Mesenchymal stem cell (in vitro differentiated cells and primary cell): ENCODE measurements at places on chromosomes 3 and 15.
A peak's percentile ranks its signal among the peaks of the same experiment; 100 is the strongest.

GRCh38 chr15:98610991-98611390 lies 37.3 kb upstream of the IGF1R start:
- DNase-seq = no peak
- H3K4me1 ChIP-seq = peaks cover 4% of the 10 kb centered on the region
- peaks cover 16% of the 10 kb centered on the region for H3K27me3 ChIP-seq
- H3K27ac ChIP-seq = no peak overlapping the region

- H3K4me3 ChIP-seq = peak overlapping the region; percentile 7
- peaks cover 4% of the 10 kb centered on the region for H3K4me1 ChIP-seq
- peaks cover 5% of the 10 kb centered on the region for H3K36me3 ChIP-seq
- peak; percentile 91 for DNase-seq
- H3K27me3 ChIP-seq = no peaks in the 10 kb centered on the region
Observed at GRCh38 chr15:39908186-39908585, 11.9 kb downstream of the GPR176 start.

DNA sequence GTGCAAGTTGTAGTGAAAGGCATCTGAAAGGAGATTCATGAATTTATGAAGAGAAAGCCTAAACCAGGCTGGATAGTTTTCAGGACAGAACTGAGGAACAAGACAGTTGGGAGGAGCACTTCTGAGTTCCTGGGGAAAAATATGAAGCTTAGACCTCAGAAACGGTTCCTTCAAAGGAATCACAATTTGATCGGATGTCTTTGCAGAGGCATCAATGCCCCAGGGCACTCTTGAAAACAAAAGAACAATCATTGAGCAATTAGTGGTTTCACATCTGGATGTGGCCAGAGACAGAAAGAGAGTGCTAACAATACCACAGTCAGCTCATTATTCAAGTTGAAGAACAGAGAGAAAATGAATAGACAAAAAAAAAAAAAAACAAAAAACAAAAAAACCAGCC lies 86.2 kb downstream of the KLF13 start:
- no peaks in the 10 kb centered on the region for H3K36me3 ChIP-seq
- H3K27me3 ChIP-seq = no peaks in the 10 kb centered on the region
- DNase-seq = no peak
- H3K4me1 ChIP-seq = no peaks in the 10 kb centered on the region
- no peak overlapping the region for H3K4me3 ChIP-seq
- no peak overlapping the region for H3K27ac ChIP-seq

GRCh38 chr3:195511136-195511535 lies 32.0 kb downstream of the PPP1R2 start:
- H3K36me3 ChIP-seq = peaks cover 42% of the 10 kb centered on the region
- H3K4me1 ChIP-seq = no peaks in the 10 kb centered on the region
- DNase-seq = no peak
- H3K27me3 ChIP-seq = no peaks in the 10 kb centered on the region
- no peak overlapping the region for H3K4me3 ChIP-seq

GRCh38 chr3:148992027-148992634 lies 791 bp downstream of the GYG1 start:
- peak overlapping the region; percentile 77 for H3K4me3 ChIP-seq
- DNase-seq = peak; percentile 66
- H3K36me3 ChIP-seq = peaks cover 5% of the 10 kb centered on the region
- peaks cover 3% of the 10 kb centered on the region for H3K4me1 ChIP-seq

GRCh38 chr3:71416876-71417275 lies 166.7 kb downstream of the FOXP1 start:
- DNase-seq = no peak
- no peaks in the 10 kb centered on the region for H3K27me3 ChIP-seq
- no peak overlapping the region for H3K4me3 ChIP-seq
- peaks cover 7% of the 10 kb centered on the region for H3K4me1 ChIP-seq
- H3K36me3 ChIP-seq = no peaks in the 10 kb centered on the region

DNA sequence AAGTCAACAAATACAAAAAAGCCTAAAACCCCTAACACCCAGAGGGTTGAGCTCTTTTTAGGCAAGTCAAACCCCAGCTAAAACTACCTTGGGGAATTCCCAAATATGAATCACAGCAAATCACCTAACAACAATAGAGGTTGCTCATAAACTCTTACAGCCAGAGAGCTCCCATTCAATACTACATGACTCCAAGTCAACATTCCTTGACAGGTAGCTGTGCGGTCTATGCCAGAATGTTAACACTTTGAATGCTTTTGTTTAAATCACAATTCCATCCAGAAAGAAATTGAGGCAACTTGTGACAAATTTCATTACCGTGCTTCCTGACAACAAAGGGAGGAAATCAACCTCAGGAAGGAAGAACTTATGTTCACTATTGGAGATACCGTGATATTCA lies 7.5 kb upstream of the UACA start:
- H3K27me3 ChIP-seq = no peaks in the 10 kb centered on the region
- H3K27ac ChIP-seq = no peak overlapping the region
- DNase-seq = no peak

- H3K27me3 ChIP-seq = peaks cover 51% of the 10 kb centered on the region
- H3K4me3 ChIP-seq = no peak overlapping the region
- no peak for DNase-seq
Observed at GRCh38 chr15:77013776-77014131, 18.8 kb downstream of the PSTPIP1 start.

DNA sequence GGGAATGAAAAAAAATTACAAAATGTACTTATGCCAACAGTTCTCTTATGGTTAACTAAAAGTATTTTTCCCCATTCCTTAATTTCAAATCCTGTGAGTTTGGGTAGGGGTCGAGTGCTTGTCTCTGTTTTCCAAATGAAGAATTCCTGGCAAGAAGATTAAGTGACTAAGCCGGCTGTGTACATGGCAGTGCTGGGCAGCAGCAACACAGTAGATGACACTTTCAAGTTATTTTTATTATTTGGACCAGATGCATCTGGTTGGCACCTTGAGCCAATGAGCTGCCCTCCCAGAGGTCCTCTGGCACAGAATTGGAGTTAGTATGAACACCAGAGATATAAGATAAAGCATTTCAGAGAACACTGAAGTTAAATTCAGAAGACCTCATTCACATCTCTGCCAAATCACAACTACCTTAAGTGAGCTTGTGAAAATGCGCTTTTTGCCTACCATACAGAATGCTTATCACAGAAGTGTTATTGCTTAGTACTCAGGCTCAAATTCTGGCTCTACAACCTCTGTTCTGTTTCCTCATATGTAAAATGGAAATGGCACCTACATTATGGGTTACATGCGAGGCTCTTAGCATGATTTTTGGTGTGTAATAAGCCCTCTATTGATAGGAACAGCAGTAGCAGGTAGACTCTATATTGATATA lies 256.9 kb downstream of the UBE2E2 start:
- H3K27me3 ChIP-seq = no peaks in the 10 kb centered on the region
- H3K27ac ChIP-seq = no peak overlapping the region
- no peaks in the 10 kb centered on the region for H3K36me3 ChIP-seq
- no peaks in the 10 kb centered on the region for H3K4me1 ChIP-seq

DNA sequence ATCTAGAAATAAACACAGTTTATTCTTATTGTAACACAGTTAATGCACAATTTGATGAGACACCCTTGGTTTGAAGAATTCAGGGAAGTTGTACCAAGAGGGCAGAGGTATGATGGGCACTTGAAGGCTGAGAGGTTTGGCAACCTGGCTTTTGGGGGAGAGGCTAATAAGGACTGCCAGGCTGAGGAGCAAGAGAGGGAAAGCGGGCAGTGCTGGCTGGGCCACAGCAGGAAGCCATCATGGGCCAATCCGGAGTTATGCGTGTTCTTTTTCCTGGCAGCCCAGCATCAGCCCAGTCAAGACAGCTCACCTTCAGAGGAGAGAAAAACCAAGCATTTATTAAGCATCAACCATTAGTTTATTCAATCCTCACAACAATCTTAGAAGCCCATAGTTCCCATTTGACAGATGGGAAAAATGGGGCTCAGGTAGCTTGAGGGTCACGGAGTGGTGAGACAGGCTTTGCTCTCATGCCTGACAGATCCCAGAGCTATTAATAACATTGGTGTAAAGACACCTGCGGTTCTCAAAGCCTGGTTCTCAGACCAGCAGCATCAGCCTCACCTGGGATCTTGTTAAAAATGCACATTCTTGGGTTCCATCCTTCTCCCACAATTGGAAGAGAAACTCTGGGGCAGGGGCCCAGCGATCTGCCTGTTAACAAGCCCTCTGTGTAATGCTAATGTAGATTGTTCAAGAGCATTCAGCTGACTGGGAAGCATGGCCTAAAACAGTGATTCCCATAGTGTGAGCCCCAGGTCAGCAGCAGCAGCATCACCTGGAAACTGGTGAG lies 183.7 kb downstream of the NTRK3 start:
- DNase-seq = no peak
- H3K4me1 ChIP-seq = no peaks in the 10 kb centered on the region
- H3K27ac ChIP-seq = no peak overlapping the region
- H3K27me3 ChIP-seq = peaks cover 61% of the 10 kb centered on the region
- no peaks in the 10 kb centered on the region for H3K36me3 ChIP-seq

GRCh38 chr15:59711451-59712243 lies 22.5 kb upstream of the BNIP2 start:
- no peak overlapping the region for H3K27ac ChIP-seq
- H3K27me3 ChIP-seq = peaks cover 19% of the 10 kb centered on the region
- no peaks in the 10 kb centered on the region for H3K36me3 ChIP-seq

DNA sequence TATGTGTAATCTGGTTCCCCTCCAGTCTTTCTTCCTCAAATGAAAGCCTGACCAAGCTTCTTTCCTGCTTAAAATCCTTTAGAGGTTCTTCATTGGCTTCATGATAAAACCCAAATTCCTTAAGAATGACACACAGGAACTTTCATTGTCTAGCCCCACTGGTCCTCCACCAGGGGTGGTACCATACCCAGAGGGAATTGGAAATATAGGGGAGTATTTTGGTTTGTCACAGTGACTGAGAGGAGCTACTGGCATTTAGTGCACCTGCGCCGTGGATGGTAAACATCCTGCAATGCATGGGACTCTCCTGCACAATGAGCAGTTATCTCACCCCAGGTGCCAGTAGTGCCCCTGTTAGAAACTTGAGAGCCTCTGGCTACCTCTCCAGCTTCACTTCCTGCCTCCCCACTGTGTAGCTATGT lies 10.8 kb downstream of the ZWILCH start:
- H3K27me3 ChIP-seq = no peaks in the 10 kb centered on the region
- peaks cover 42% of the 10 kb centered on the region for H3K36me3 ChIP-seq
- H3K27ac ChIP-seq = no peak overlapping the region
- peaks cover 3% of the 10 kb centered on the region for H3K4me1 ChIP-seq
- DNase-seq = no peak

- H3K27me3 ChIP-seq = no peaks in the 10 kb centered on the region
- no peak overlapping the region for H3K27ac ChIP-seq
- H3K4me1 ChIP-seq = peaks cover 14% of the 10 kb centered on the region
- peaks cover 5% of the 10 kb centered on the region for H3K36me3 ChIP-seq
- no peak overlapping the region for H3K4me3 ChIP-seq
Observed at GRCh38 chr3:195105389-195105788, 165.6 kb downstream of the XXYLT1 start.

DNA sequence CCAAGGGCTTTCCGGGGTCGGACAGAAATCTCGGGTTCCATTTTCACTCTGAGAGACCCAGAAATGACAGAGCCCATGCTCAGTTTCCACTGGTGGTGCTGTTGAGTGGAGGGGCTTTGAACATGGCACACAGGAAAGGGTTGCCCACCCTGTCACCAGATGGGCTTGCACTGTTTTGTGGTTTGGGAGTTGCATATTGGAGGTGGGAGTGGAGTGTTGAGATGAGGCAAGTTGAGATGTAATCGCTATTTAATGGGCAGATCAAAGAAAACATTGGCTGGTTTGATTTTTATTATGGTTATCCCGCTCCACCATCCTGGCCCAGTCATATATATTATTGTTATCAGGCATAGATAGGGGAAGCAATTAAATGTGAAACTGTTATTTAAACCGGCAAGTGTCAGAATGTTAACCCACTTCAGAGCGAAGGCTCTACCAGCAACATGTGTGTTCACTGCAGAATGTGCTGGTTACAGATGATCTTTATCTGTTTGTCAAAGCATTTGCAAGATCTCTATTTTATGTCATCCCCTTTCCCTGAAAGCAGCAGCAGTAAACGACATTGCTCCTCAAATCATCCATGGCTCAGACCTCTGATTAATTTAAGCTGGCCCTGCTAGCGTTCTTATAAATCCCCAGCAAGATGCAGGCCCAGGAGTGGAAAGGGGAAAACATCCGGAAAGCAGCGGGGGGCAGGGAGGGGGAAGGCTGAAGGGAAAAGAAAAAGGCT lies 58.3 kb upstream of the TSEN2 start:
- no peak overlapping the region for H3K27ac ChIP-seq
- H3K4me1 ChIP-seq = peaks cover 5% of the 10 kb centered on the region
- H3K4me3 ChIP-seq = no peak overlapping the region
- no peaks in the 10 kb centered on the region for H3K27me3 ChIP-seq

GRCh38 chr3:17088602-17089313 lies 204.0 kb downstream of the PLCL2 start:
- no peaks in the 10 kb centered on the region for H3K27me3 ChIP-seq
- H3K36me3 ChIP-seq = no peaks in the 10 kb centered on the region
- H3K4me1 ChIP-seq = no peaks in the 10 kb centered on the region
- DNase-seq = no peak
- H3K27ac ChIP-seq = no peak overlapping the region
- no peak overlapping the region for H3K4me3 ChIP-seq

GRCh38 chr3:197736010-197736490 lies 654 bp downstream of the RUBCN start:
- peak; percentile 47 for DNase-seq
- H3K4me1 ChIP-seq = peaks cover 7% of the 10 kb centered on the region
- no peaks in the 10 kb centered on the region for H3K36me3 ChIP-seq
- no peaks in the 10 kb centered on the region for H3K27me3 ChIP-seq
- H3K4me3 ChIP-seq = peak overlapping the region; percentile 89
- no peak overlapping the region for H3K27ac ChIP-seq

GRCh38 chr3:174821477-174821876 lies 37.7 kb upstream of the NAALADL2 start:
- no peak overlapping the region for H3K4me3 ChIP-seq
- no peaks in the 10 kb centered on the region for H3K36me3 ChIP-seq
- no peak overlapping the region for H3K27ac ChIP-seq
- H3K4me1 ChIP-seq = no peaks in the 10 kb centered on the region

DNA sequence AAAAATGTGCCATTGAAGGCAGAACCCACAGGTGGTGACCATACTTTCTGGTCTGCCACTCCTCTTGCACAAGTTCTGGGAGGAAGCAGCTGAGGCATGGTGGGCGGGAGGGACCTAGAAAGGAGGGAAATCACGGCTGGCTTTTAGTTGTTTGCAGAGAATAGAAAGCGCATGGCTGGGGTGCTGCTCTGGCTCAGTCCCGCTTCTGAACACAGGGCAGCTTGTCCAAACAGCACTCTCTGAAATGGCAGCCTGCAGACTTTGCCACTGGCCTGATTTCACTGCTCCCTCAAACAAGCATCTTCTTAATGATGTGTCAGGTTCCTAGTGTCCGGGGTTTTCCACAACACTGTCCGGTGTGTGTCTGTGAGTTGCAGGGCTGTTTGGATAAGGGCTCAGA lies 76.7 kb downstream of the AAGAB start:
- peaks cover 42% of the 10 kb centered on the region for H3K4me1 ChIP-seq
- no peaks in the 10 kb centered on the region for H3K27me3 ChIP-seq
- peak overlapping the region; percentile 64 for H3K27ac ChIP-seq
- no peak overlapping the region for H3K4me3 ChIP-seq
- H3K36me3 ChIP-seq = peaks cover 89% of the 10 kb centered on the region

- H3K4me1 ChIP-seq = no peaks in the 10 kb centered on the region
- no peak overlapping the region for H3K4me3 ChIP-seq
- peaks cover 15% of the 10 kb centered on the region for H3K27me3 ChIP-seq
- no peak overlapping the region for H3K27ac ChIP-seq
Observed at GRCh38 chr3:32632533-32633265, 52.3 kb upstream of the CNOT10 start.
